ENCODE measurements at places on chromosomes 16 and 17.

GRCh38 chr17:43822570-43823190 lies 10.3 kb downstream of the MPP3 start:
- H3K4me1 ChIP-seq, result no peaks in the 10 kb centered on the region
- no peak overlapping the region for H3K27ac ChIP-seq
- peaks cover 6% of the 10 kb centered on the region for H3K27me3 ChIP-seq
- no peak overlapping the region for H3K4me3 ChIP-seq

GRCh38 chr17:47877368-47878034 lies 18.5 kb upstream of the SP2 start:
- H3K4me3 ChIP-seq, result no peak overlapping the region
- H3K27me3 ChIP-seq, result peaks cover 49% of the 10 kb centered on the region
- no peak overlapping the region for H3K27ac ChIP-seq
- H3K4me1 ChIP-seq, result peaks cover 2% of the 10 kb centered on the region
- DNase-seq, result no peak

GRCh38 chr16:87047221-87048037 lies 269.8 kb downstream of the C16orf95 start:
- H3K4me3 ChIP-seq, result no peak overlapping the region
- no peak overlapping the region for H3K27ac ChIP-seq
- H3K36me3 ChIP-seq, result no peaks in the 10 kb centered on the region
- no peaks in the 10 kb centered on the region for H3K4me1 ChIP-seq

GRCh38 chr16:50276801-50277555 lies 10.6 kb downstream of the ADCY7 start:
- H3K27ac ChIP-seq, result peak overlapping the region; percentile 100
- DNase-seq, result no peak
- H3K4me3 ChIP-seq, result peak overlapping the region; percentile 57
- H3K4me1 ChIP-seq, result peaks cover 99% of the 10 kb centered on the region

- no peak overlapping the region for H3K4me3 ChIP-seq
- H3K36me3 ChIP-seq, result no peaks in the 10 kb centered on the region
- no peaks in the 10 kb centered on the region for H3K4me1 ChIP-seq
- H3K27ac ChIP-seq, result no peak overlapping the region
These were observed 174.4 kb upstream of the TOX3 start for GRCh38 chr16:52721331-52721730.

DNA sequence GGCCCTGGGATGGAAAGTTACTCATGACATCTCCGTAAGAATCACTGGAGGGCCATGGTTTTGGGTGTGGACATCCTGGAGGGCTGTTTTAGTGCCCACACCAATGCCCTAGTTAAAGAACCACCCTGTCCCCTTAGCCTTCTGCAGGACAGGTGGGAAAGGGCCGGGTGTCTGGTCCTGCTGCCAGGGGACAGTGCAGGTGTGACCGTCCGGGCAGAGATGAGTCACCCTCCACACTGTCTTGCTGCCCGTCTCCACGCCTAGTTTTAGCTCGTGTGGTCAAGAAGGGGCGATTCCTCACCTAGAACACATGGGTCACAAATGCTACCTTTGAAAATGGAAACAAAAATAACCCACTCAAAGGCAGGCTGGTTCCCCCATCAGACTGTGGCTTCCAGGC lies 17.0 kb downstream of the CEP295NL start:
- no peak for DNase-seq

DNA sequence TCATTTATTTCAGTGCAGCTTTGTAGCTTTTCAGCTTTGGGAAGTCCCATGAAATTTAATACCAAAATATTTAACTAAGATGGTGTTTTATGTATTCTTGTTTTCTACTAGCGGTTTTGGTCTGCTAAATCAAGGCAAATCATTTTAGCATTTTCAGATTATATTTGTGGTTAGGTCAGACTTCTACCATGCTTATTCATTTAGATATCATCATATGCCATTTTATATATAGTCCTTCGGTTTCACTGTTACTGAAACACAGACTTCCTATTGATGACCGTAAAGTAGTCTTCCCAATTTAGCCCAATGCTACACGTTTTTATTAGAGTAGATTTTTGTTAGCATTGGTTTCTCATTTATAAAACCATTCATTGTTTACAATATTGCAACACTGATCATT lies 5.5 kb downstream of the DYNLRB2 start:
- H3K36me3 ChIP-seq, result no peaks in the 10 kb centered on the region
- peaks cover 4% of the 10 kb centered on the region for H3K4me1 ChIP-seq
- H3K27me3 ChIP-seq, result no peaks in the 10 kb centered on the region
- no peak overlapping the region for H3K27ac ChIP-seq
- no peak overlapping the region for H3K4me3 ChIP-seq

GRCh38 chr16:87648698-87649487 lies 46.6 kb downstream of the JPH3 start:
- no peak overlapping the region for H3K27ac ChIP-seq
- H3K4me1 ChIP-seq, result no peaks in the 10 kb centered on the region
- peaks cover 6% of the 10 kb centered on the region for H3K27me3 ChIP-seq
- no peaks in the 10 kb centered on the region for H3K36me3 ChIP-seq
- DNase-seq, result no peak

- H3K27ac ChIP-seq, result no peak overlapping the region
- H3K4me1 ChIP-seq, result no peaks in the 10 kb centered on the region
- H3K27me3 ChIP-seq, result no peaks in the 10 kb centered on the region
- H3K4me3 ChIP-seq, result no peak overlapping the region
- DNase-seq, result no peak
These were observed 11.0 kb downstream of the BRCA1 start for GRCh38 chr17:43114151-43114552.

- H3K27me3 ChIP-seq, result no peaks in the 10 kb centered on the region
- H3K36me3 ChIP-seq, result no peaks in the 10 kb centered on the region
- H3K4me1 ChIP-seq, result no peaks in the 10 kb centered on the region
- H3K27ac ChIP-seq, result no peak overlapping the region
- no peak overlapping the region for H3K4me3 ChIP-seq
- no peak for DNase-seq
These were observed 41.8 kb downstream of the KCNJ12 start for GRCh38 chr17:21417921-21418320.

DNA sequence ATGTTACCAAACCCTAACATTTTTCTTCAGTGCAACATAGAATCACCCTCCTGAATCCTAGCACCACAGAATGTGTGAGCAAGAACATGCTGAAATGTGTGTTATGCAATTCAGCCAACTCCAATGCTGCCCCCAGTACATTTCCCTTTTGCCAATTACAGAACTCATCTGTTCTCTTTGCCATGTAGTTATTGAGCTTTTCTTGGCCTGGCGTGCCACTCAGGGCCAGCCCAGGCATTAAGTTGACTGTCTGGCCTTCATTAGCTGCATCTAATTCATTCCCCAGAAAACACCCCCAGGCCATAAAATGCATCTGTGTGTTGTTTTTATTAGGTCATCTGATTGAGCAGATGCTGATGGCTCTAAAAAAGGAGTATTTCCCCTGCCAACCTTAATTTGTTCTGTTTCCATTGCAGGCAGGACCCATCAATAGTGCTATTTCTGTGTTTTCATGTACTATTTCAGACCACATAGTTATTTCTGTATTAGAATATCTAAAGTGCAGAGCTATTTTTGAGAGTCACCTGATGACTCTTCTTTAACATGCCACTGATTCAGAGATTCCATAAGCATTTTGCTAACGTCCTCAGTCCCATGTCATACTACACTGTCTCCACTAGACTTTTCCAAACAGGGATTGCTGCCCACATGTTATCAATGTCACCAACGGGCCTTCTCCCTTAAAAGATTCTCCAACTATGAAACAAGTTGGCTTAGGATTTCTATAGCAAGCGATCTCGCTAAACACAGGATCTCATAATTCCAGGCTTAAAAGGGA lies 969.7 kb downstream of the CDH11 start:
- H3K27ac ChIP-seq, result no peak overlapping the region
- no peaks in the 10 kb centered on the region for H3K4me1 ChIP-seq
- no peaks in the 10 kb centered on the region for H3K36me3 ChIP-seq

GRCh38 chr17:10738521-10739258 lies 8.9 kb upstream of the TMEM220 start:
- H3K4me3 ChIP-seq, result no peak overlapping the region
- H3K27me3 ChIP-seq, result peaks cover 14% of the 10 kb centered on the region
- H3K4me1 ChIP-seq, result peaks cover 3% of the 10 kb centered on the region
- H3K36me3 ChIP-seq, result no peaks in the 10 kb centered on the region
- DNase-seq, result no peak

GRCh38 chr17:43517615-43518386 lies 28.3 kb downstream of the ETV4 start:
- DNase-seq, result no peak
- no peak overlapping the region for H3K4me3 ChIP-seq
- H3K36me3 ChIP-seq, result peaks cover 82% of the 10 kb centered on the region
- no peak overlapping the region for H3K27ac ChIP-seq
- H3K27me3 ChIP-seq, result no peaks in the 10 kb centered on the region
- H3K4me1 ChIP-seq, result no peaks in the 10 kb centered on the region

- no peak for DNase-seq
- H3K4me3 ChIP-seq, result no peak overlapping the region
- H3K36me3 ChIP-seq, result no peaks in the 10 kb centered on the region
- H3K4me1 ChIP-seq, result peaks cover 9% of the 10 kb centered on the region
- no peak overlapping the region for H3K27ac ChIP-seq
- H3K27me3 ChIP-seq, result no peaks in the 10 kb centered on the region
These were observed 14.0 kb downstream of the LAT start for GRCh38 chr16:28998837-28999236.

GRCh38 chr16:21611556-21612384 lies 12.4 kb downstream of the METTL9 start:
- no peak for DNase-seq
- peaks cover 52% of the 10 kb centered on the region for H3K4me1 ChIP-seq
- no peaks in the 10 kb centered on the region for H3K27me3 ChIP-seq
- peaks cover 21% of the 10 kb centered on the region for H3K36me3 ChIP-seq
- H3K4me3 ChIP-seq, result no peak overlapping the region

- H3K27me3 ChIP-seq, result peaks cover 18% of the 10 kb centered on the region
- DNase-seq, result no peak
- no peak overlapping the region for H3K4me3 ChIP-seq
- no peak overlapping the region for H3K27ac ChIP-seq
- peaks cover 25% of the 10 kb centered on the region for H3K4me1 ChIP-seq
These were observed 504.3 kb downstream of the MAF start for GRCh38 chr16:79096246-79096645.

- H3K36me3 ChIP-seq, result no peaks in the 10 kb centered on the region
- H3K4me1 ChIP-seq, result peaks cover 32% of the 10 kb centered on the region
- DNase-seq, result no peak
- H3K27ac ChIP-seq, result no peak overlapping the region
- no peak overlapping the region for H3K4me3 ChIP-seq
These were observed 1.1 kb upstream of the DRC7 start for GRCh38 chr16:57693550-57693949.

- peak overlapping the region; percentile 50 for H3K4me3 ChIP-seq
- no peak for DNase-seq
- peak overlapping the region; percentile 78 for H3K27ac ChIP-seq
- H3K36me3 ChIP-seq, result peaks cover 28% of the 10 kb centered on the region
- no peaks in the 10 kb centered on the region for H3K27me3 ChIP-seq
These were observed 15.8 kb upstream of the OGFOD3 start for GRCh38 chr17:82434216-82434565.

All from activated B cell treated with CpG ODN at 0.5 μM for 24 hours (primary cell).